ENCODE measurements at places on chromosomes 5 and 9.

DNA sequence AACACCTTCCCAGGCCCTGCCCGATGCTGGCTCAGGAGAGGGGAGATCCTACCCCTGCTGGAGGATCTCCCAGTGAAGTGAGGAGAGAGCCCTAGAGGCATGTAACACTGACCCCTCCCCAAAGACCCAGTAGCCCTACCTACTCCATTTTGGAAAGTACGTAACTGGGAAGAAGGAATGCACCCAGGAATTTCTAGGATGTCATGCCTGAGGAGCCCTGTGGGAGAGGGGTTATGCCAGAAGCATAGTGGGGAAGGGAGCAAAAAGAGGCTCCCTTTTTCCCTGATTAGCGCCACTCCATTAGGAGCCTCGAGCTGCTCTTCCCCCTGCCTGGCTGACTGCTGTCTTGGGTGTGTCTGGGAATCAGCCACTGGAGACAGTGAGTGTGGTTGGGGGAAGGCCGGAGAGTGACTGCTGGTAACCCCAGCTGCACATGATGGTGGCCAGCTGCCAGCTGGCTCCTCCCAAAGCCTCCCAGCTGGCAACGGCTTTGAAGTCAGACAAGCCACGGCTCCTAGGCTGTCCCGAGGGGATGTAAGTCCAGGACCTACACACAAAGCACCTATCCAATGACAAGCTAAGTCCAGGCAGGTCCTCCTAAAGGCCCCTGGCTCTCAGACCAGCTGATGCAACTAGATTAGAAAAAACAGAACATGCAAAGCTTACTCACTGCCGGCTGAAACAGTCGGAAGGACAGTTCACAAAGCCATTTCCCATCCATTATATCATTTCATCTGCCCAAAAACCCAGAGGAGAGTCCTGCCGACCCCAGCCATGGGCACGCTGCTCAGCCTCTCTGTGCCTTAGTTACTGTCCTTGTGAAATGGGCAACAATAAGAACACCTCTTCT is 136.5 kb upstream of the ABCA1 start:
- peak; percentile 27 for DNase-seq

DNA sequence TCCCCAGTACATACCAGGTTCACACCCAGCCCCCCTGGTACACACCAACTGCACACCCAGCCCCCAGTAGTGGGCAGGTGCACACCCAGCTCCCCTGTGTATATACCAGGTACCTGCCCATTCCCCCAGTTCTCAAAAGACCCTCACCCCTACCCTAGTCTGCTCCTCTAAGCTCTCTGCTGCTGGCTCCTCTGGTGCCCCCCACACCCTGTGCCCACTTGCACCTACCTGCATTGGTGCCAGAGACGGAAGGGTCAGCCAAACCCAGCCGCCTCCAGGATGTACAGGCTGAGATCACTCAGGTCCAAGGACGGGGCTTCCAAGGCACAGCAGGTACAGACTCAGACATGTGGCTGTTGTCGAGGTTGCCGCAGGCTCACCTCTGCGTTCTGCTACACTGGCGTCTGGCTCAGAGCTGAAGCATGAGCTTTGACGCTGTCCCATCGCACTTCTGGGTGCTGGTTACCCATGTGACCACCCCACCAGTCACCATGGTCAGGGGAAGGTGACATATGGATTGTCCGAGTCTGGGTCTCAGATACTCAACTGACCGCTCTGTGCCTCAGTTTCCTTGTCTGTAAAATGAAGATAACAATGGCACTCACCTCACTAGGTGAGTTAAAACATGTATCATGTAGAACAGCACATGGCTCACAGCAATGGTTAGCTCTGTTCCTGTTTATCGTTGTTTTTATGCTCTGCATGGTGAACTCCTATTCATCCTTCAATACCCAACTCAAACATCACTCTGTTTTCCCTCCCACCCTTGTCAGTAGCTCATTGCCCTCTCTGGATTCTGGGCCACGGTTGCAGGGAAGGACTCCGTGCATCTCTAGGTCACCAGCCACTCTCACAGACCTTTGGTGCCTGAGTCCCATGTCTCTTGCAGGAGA is 45.3 kb upstream of the SUSD3 start:
- no peak for DNase-seq

DNA sequence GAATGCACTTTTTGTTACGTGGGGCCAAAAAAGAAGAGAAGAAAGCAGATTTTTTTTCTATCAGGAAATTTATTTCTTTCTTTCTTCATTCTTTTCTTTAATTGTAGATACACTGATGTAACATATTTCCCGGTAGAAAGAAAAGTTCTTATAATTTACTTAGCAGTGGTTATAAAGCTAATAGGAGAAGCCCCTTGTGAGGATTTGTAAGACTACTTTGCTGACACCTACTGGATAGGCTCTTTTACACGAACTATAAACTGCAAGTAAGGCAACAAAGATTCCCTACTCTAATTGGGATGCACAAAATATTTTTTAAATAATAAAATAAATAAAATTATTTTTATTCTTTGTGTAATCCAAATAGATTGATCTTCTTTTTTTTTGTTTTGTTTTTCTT is 284.4 kb downstream of the DNAH5 start:
- no peak for DNase-seq

GRCh38 chr9:16171911-16172310 is 619.1 kb downstream of the CCDC171 start:
- DNase-seq: no peak

DNA sequence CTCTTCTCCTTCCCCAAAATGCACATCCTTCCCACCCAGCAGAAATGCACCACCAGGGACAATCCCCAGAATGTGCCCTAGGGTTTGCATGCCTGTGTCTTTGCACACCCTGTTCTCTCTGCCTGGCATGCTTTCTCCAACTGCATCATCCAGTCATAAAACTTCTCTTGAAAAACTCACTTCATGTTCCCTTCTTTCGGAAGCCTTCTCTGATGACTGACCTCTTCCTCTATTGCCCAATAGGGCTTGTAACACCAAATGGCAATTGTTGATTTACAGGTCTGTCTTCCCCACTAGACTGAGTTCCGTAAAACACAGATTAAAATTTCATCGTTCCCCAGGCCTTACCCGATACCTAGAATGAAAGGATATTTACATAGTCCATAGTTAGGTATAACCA is 83.1 kb upstream of the SPOCK1 start:
- no peak for DNase-seq

Measured in GM12865 (cell line).